ENCODE measurements at places on chromosomes 16 and 17. TPM values are rescaled to one million over a fixed set of nuclear protein-coding genes. Genes with fewer than 3 reads are reported as not detected.

Gene OR3A3
- total RNA-seq = not detected

Gene MGAT5B
- total RNA-seq = 5.1 TPM

Gene RPS2
- 2,534 TPM for total RNA-seq

GRCh38 chr16:50681021-50681885 lies at the start of gene SNX20:
Gene SNX20 (minus strand): TSS chr16:50681312. CDS start chr16:50677526, 3,786 bp downstream.
- H3K4me1 ChIP-seq = no peaks in the 10 kb centered on the region
- no peak within 1 kb of the TSS for H3K27ac ChIP-seq
- H3K36me3 ChIP-seq = no peaks in the 10 kb centered on the region
- DNase-seq = no peak
- no peak within 1 kb of the TSS for H3K4me3 ChIP-seq

- H3K4me1 ChIP-seq = no peaks in the 10 kb centered on the region
- no peak overlapping the region for H3K27ac ChIP-seq
- peaks cover 29% of the 10 kb centered on the region for H3K27me3 ChIP-seq
- no peaks in the 10 kb centered on the region for H3K36me3 ChIP-seq
- no peak overlapping the region for H3K4me3 ChIP-seq
- no peak for DNase-seq
Observed at GRCh38 chr17:35548978-35549377, 11.5 kb upstream of the SLFN12L start.

GRCh38 chr17:18184143-18185031 lies 759 bp downstream of the ALKBH5 start:
- H3K4me1 ChIP-seq = peaks cover 46% of the 10 kb centered on the region
- H3K36me3 ChIP-seq = no peaks in the 10 kb centered on the region
- H3K27ac ChIP-seq = peak overlapping the region; percentile 94
- peak overlapping the region; percentile 71 for H3K4me3 ChIP-seq

DNA sequence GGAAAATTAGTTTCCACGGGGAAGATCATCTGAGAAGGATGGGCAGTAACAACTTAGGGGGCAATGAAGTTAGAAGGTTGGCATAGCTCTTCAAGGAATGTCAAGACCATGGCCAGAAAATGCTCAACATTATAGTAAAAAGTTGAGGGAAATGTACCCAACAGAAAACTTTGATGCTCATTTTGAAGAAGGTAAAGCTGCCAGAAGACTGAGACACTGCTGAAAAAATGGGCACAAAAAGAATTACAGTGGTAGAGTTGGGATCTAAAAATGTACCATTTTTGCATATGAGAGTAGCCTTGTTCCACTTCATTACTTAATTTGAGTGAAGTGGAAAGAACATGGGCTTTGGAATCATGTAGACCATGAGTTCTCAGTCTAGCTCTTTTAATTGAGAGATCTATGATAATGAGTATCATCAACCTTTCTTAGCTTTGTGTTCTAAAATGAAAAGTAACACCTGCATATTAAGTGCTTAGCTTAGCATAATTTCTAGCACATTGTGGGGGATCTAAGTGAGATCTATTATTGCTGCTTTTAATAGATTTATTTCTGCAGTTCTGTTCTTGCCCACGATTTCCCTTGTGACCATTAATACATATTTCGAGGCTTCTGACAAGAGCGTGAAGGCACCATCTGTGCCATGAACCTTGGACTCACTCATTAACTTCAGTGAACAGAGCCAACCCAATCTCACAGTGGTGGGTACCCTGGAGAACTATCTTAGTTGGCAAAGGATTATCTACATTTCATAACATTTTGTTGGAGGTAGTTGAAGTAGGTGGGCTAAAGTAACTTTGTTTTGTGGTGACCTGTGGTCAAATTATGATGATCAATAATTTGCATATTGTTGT lies 3.0 kb downstream of the NACA2 start:
- no peaks in the 10 kb centered on the region for H3K4me1 ChIP-seq
- H3K27ac ChIP-seq = no peak overlapping the region
- no peak overlapping the region for H3K4me3 ChIP-seq
- no peak for DNase-seq

DNA sequence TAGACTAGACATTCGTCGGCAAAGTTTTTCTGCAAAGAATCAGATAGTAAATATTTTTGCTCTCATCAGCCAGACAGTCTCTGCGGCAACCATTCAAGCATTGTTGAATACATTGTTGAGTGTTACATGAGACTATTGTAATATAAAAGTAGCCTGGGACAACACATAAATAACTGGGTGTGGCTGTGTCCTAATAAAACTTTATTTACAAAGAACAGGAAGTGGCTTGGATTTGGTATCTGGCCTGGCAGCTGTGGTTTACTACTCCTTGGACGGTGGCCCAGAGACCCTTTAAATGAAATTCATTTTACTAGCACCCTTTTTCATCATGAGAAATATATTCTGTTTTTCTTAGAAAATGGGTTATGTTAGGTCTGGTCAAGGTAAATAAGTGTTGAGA lies 297.2 kb downstream of the WWOX start:
- H3K4me1 ChIP-seq = no peaks in the 10 kb centered on the region
- no peaks in the 10 kb centered on the region for H3K27me3 ChIP-seq
- H3K4me3 ChIP-seq = no peak overlapping the region
- H3K36me3 ChIP-seq = no peaks in the 10 kb centered on the region

GRCh38 chr17:32015245-32016013 lies 8.2 kb downstream of the LRRC37B start:
- no peaks in the 10 kb centered on the region for H3K36me3 ChIP-seq
- no peak for DNase-seq
- H3K27me3 ChIP-seq = no peaks in the 10 kb centered on the region
- H3K4me3 ChIP-seq = no peak overlapping the region
- H3K27ac ChIP-seq = no peak overlapping the region
- H3K4me1 ChIP-seq = no peaks in the 10 kb centered on the region

- H3K36me3 ChIP-seq = no peaks in the 10 kb centered on the region
- peak; percentile 4 for DNase-seq
- H3K27me3 ChIP-seq = peaks cover 2% of the 10 kb centered on the region
- H3K4me3 ChIP-seq = no peak overlapping the region
- no peak overlapping the region for H3K27ac ChIP-seq
- peaks cover 16% of the 10 kb centered on the region for H3K4me1 ChIP-seq
Observed at GRCh38 chr17:3763777-3764170, 37.2 kb downstream of the ITGAE start.
